Stimulated activated CD8-positive, alpha-beta memory T cell treated with anti-CD3 and anti-CD28 coated beads, Interleukin-7, amount 100 ng/mL, for 1 hour (primary cell): ENCODE measurements at places on chromosomes 12 and 14.

DNA sequence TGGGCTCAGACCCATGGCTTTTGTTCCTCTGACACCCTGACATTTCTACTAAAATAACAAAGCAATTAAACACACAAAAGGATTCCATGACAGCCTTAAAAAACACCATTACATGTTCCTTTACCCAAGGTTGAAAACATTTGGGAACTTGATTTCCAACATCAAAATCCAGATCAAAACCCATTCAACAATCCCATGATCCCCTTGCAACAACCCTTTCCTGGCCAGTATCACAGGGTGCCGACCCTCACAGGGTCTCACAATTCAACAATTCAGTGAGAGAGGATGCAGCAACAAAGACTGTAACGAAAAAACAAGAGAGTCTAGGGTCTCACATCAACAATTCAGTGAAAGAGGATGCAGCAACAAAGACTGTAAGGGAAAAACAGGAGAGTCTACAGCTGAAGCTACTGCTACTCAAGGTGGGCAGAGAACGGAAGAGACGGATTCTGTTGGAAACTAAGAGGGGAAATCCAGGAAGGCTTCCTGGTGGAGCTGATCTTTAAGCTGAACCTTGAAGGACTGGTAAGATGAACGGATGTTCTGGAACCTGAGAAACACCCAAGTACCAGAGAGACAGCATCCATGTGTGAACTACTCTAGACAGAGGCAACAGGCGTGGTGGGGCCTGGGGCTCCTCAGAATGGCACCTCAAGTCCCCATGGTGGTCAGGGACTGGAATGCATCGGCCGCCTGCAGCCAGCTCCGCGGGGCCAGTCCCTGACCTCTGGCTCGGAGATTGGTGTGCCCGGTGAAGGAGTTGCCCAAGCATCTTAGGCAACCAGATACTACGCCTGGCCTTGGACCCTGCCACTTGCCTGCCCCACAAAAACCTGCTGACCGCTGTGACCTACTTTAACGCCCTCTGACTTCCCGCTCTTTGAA, 22.7 kb upstream of the ZFP36L1 start:
- no peak for DNase-seq

GRCh38 chr14:97824218-97824617, 1027.0 kb downstream of the VRK1 start:
- no peak for DNase-seq

GRCh38 chr12:79426121-79426520, 264.6 kb downstream of the PAWR start:
- no peak for DNase-seq

DNA sequence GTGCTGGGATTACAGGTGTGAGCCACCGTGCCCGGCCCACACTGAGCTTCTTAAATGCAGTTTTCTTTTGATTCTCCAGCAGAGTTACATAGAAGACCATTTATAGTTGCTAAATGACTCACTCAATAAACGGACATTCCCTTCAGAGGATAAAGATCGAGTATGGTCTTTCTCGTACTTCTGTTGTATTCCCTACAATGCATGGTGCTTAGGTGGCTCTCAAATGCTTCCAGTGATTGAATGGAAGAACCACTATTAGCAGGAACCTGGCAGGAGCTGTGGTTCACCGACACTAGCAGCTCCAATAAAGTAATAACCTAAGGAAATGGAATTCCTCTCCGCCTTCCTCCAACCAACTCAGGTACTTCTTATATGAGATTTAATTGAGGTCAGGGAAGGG, 3.9 kb upstream of the GPRC5A start:
- no peak for DNase-seq

DNA sequence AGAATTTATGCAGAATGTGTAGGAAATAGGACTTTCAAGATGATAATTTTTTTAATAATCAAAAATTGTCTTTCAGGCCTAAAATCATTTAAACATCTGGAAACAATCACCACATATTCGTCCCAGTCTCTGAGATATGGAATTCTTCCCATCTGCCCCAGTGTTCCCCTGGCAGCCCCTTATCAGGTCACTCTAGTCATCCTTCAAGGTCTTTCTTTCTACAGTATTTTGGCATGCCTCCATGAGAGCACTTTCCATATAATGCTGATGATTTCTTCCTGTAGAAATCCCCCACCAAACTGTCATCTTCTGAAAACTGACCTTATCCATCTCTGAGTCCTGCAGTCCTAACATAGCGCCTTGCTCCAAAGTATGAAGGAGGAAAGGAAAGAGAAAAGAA, 422.1 kb downstream of the RPS29 start:
- no peak for DNase-seq

DNA sequence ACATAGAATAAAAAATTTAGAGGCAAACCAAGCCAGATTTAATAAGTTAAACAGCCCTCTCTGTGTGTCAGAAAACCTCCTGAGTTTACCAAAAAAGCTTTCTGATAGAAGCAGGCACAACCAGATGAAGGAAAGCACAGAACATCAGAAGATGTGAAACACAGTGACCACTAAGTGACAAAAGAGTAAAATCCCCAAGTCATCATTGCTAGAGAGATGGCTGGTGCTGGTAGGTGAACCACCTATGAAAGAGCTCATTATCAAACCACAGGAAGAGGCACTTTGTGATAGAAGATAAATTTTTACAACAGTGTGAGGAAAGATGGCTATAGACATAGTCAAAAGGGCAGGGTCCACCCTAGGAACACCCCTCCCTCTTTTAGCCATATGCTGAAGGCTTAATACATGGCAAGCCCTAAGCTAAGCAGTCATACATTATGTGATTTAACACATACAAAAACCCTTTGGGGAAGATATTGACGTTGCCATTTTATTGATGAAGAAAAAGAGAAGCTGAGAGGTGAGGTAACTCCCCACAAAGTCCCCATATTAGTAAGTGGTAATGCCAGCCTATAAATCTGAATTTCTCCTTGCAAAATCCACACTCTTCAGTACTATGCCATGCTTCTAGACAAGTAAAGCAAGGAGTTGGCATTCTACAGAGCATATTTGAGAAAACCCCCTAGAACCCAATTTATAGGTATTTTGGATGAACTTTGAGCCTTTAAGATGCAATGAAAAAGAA, 449.9 kb downstream of the LRIG3 start:
- DNase-seq: no peak

DNA sequence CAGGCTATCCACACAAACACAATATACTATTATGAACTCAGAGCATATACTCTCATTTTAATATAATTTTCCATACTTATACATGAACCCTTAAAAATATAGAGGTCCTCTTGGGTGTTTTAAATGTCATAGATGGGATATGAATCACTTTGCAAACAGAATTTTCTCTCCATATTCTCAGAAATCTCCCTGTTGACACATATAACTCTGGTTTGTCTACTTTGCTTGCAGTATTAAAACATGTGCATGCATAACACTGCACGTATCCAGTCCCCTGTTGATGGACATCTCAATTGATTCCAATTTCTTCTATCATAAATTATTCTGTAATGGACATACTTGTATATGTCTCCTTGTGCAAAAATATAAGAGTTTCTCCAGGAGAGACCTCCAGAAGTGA, 417.5 kb upstream of the TBX3 start:
- no peak for DNase-seq

DNA sequence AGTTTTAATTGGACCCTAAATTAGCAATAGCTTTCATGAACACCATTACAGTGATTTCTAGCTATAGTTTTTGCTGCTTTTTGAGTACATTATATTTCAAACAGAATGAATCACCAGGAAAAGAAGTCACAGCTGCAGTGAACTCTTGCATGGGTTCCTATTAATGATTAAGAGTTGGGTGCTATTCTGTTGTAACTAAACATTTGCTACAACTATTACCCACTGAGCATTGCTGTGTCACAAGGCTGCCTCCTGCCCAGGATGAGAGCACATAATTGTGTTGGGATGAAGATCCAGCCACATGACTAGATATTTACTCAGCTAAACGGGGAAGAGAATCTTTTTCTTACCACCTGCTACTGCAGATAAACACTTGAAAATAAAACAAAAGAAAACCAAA, 152.7 kb downstream of the GXYLT1 start:
- DNase-seq: no peak

GRCh38 chr12:105067511-105068031, 16.7 kb downstream of the ALDH1L2 start:
- DNase-seq: no peak

DNA sequence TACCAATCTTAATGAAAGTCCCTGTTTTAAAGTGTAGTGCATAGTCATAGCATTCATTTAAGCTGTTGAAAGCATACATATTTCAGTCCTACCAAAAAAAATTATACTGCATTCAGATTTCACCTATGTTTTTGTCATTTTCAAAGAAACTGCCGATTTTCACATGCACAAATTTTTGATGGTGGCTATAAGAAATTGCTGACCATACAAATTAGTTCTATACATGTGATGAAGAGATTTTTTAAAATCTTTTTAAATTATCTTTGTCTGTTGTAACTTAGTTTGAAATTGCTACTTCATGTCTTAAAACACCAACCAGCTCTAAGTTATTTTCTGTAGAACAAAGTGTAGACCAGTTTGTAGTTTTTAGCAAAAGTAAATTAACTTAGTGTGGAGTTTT, 3.5 kb upstream of the GTF2A1 start:
- DNase-seq: no peak

GRCh38 chr12:12792421-12792820, 7.0 kb downstream of the APOLD1 start:
- no peak for DNase-seq

DNA sequence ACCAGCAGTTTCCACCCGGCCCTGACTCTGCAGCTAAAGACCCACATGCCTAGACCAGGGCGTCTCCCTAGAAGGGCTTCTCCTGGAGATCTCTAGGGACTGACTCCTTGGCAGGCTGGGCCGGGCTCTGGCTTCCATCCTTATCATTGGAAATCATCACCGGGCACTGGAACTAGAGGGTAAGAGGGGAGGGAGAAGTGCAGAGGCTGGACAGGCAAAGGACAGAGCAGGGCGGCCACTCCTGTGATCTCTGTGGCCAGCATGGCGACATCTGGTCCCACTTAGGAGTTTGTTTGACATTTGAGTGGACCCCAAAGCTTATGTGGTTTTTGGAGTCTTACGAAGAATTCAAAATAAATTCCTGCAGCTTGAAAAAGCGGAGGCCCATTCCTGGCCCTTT, 7.1 kb downstream of the LTBP2 start:
- no peak for DNase-seq

- no peak for DNase-seq
Measured at GRCh38 chr12:110246636-110247339, 34.3 kb upstream of the ATP2A2 start.

- DNase-seq: no peak
Measured at GRCh38 chr14:75222208-75222701, 45.8 kb upstream of the TMED10 start.

GRCh38 chr12:88503281-88503703, 77.0 kb downstream of the KITLG start:
- DNase-seq: no peak

DNA sequence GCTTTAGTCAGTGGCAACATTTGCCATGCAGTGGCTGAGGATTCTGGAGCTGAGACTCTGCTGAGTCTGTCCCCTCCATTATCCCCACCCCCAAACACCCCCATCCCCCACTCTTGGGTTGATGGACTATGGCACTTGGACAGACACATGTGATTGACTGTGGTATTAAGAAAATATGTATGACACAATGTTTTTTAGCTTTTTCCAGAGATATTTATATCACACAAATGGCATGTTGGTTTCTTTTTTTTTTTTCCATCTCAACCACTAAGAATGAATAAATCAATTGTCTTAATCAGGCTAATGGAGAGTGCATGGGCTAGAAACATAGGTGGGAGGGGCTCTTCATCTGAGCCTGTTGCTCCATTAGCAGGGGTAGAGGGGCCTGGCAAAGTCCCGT, 30.7 kb upstream of the MAP1LC3B2 start:
- no peak for DNase-seq

GRCh38 chr12:116697305-116697704, 40.6 kb downstream of the SPRING1 start:
- no peak for DNase-seq

DNA sequence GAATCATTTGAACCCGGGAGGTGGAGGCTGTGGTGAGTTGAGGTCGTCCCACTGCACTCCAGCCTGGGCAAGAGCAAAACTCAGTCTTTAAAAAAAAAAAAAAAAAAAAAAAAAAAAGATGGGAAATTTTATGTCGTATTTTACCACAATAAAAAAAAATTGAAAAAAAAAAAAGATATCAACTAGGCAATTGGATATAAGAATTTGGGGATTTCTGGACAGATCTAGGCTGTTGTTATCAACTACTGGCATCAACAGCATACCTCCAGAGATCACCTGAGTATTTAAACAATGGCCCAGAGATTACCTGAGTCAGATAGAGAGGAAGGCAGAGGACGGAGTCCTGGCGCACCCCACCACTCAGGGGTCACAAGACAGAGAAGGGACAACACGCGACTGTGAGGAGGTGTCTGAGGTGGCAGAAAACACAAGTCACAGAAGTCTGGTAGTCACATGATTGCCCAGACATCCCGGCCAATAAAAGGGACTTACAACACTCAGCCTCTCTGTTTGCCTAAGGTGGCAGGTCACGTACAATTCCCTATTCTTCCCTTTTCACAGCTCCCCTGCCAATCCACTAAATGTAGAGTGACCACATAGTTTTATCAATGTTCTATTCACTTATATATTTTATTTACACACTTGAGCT, 1.8 kb downstream of the SPRING1 start:
- no peak for DNase-seq

- no peak for DNase-seq
Measured at GRCh38 chr12:50246873-50247612, 36.3 kb downstream of the LIMA1 start.

- DNase-seq: no peak
Measured at GRCh38 chr12:102959391-102959790, 1.9 kb downstream of the ASCL1 start.

- DNase-seq: no peak
Measured at GRCh38 chr12:85865890-85866289, 8.2 kb upstream of the NTS start.

GRCh38 chr12:13798162-13798561, 183.2 kb downstream of the GRIN2B start:
- no peak for DNase-seq

DNA sequence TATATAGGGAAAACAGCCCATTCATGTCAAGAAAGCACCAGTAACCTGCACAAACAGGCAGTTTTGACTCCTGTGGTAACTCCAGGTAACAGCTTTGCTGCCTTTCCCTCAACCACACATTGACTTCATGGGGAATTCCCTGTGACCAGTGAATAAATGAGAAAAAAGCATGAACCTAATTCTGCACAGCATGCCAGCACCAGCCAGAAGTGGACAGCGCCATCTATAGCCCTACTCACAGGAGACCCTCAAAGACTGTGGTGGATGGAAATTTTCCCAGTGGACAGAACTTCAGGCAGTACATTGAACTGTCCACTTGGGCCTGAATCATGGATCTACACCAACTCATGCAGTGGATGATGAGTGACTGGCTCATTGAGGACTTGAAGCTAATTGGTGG, 152.1 kb downstream of the SLC8A3 start:
- no peak for DNase-seq

DNA sequence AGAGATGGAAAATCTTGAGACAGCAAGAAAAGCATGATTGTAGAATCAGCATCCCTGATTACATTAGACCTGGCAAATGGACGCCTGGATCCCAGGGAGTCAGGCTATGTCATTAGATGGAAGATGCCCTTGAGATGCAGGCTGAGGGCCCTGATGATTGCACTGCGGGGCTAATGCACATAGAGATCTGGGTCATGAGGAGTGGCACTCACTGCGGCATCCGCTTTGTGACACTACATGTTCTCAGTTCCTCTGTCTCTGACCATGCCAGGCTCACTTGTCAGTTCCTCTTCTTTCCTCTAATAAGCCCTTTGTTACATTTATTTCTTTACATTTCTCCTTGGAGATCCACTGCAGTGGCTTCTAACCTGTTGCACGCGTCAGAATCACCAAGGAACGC, 70.1 kb upstream of the GPATCH2L start:
- no peak for DNase-seq
